Ascending aorta (tissue), 2 donors: ENCODE measurements at places on chromosomes 6 and 20.

DNA sequence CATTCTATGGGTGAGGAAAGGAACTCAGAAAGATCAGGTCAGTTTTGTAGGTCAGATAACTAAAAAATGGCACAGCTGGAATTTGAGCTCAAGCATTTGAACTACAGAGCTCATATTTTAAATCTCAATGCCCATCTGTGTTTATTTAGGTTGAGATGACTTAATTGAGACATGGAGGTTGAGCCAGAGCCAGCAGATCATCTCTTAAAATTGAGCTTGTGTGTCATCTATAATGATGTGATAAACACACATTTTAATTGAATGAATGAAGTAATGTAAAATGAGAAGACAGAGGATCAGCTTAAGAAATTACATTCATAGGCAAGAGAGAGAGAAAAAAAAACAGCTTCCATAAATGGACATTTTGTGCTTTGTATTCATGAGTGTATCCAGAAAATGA, 3.7 kb downstream of the MANEA start:
- H3K4me1 ChIP-seq = peaks cover 9% of the 10 kb centered on the region
- DNase-seq = no peak
- no peaks in the 10 kb centered on the region for H3K36me3 ChIP-seq
- no peaks in the 10 kb centered on the region for H3K27me3 ChIP-seq
- no peak overlapping the region for H3K27ac ChIP-seq
- no peak overlapping the region for H3K4me3 ChIP-seq

- no peaks in the 10 kb centered on the region for H3K36me3 ChIP-seq
- no peak for DNase-seq
- no peak overlapping the region for H3K4me3 ChIP-seq
- no peak overlapping the region for H3K27ac ChIP-seq
These were observed 76.3 kb upstream of the PHACTR2 start for GRCh38 chr6:143601504-143601903.

GRCh38 chr20:58511364-58511763, 3.8 kb downstream of the APCDD1L start:
- H3K27ac ChIP-seq = no peak overlapping the region
- H3K36me3 ChIP-seq = no peaks in the 10 kb centered on the region
- DNase-seq = no peak
- H3K4me3 ChIP-seq = no peak overlapping the region

DNA sequence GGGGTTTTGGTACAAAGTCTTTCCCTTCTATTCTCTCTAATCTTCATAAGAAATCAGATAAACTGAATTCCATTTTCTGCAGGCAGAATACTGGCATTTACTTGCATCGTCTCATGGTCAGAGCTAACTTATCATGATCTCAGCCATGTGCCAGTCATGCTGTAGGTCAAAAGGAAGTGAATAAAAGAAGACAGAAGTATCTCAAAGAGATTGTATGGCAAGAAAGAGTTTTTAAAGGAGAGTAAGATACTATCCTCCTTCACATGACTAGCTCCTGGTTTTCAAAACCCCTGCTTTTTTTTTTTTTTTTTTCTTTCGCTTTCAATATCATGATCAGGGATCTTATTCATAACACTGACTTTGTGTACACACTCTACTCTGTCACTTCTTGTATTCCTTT, 398.3 kb downstream of the C6orf118 start:
- DNase-seq = no peak
- H3K4me3 ChIP-seq = no peak overlapping the region
- no peaks in the 10 kb centered on the region for H3K36me3 ChIP-seq
- H3K27me3 ChIP-seq = no peaks in the 10 kb centered on the region
- no peak overlapping the region for H3K27ac ChIP-seq
- peaks cover 5% of the 10 kb centered on the region for H3K4me1 ChIP-seq

DNA sequence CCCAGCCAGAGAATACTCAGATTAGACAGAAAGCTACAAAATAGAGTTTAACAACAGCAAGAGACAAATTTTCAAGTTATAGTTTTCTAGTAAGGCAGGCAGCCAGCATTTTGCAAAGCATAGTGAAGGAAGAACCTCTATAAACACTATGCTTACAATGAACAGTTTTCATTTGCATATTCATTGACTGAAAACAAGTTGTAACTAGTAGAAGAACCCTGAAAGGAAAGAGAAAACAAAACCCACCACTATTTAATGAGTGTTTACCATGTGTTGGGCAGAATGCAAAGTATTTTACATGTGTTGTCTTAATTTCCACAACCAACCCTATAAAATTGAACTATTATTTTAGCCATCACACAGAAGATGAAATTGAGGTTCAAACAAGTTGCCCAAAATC, 196.1 kb downstream of the UBE3D start:
- H3K27ac ChIP-seq = no peak overlapping the region
- no peaks in the 10 kb centered on the region for H3K4me1 ChIP-seq
- no peak overlapping the region for H3K4me3 ChIP-seq
- no peaks in the 10 kb centered on the region for H3K27me3 ChIP-seq
- no peak for DNase-seq

DNA sequence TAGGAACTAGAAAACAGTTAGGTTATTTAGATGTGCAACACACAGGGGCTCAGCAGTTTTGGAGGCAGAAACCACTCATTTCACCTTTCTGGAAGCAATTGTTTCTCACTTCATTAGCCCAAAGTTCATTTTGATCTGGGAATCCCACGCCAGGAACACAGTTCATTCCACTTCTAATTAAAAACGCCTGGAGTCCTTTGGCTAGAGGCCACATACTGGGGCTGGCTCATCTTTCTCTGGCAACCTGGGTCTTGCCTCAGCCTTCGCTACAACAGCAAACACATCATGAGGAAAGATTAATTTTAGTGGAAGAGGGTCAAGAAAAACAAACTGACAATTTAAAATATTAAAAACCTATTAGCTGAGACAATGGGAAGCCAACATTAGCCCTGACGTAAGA, 69.7 kb downstream of the RFPL4B start:
- no peak for DNase-seq
- no peak overlapping the region for H3K27ac ChIP-seq
- H3K36me3 ChIP-seq = no peaks in the 10 kb centered on the region
- H3K4me1 ChIP-seq = no peaks in the 10 kb centered on the region
- H3K27me3 ChIP-seq = no peaks in the 10 kb centered on the region
